ENCODE measurements at places on chromosomes 5 and 9.

DNA sequence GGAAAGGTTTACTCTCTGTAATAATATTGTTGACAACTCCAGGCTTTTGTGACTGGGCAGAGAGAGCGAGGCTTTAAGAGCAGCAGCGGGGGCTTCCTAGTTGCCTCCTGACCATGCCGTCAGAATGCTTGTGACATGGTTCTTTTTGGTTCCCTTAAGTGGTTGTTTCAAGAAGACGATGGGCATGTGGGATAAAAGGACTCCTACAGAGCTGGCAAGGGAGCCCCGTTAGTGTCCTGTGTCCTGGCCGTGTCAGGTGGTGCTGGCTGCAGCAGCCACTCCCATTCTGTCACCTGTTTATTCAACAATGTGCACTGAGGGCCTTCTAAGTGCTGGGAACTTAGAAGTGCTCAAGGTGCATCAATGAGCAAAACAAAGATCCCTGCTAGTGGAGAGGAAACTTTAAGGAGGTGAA, 19.7 kb downstream of the LCP2 start:
- peak; percentile 24 for DNase-seq

DNA sequence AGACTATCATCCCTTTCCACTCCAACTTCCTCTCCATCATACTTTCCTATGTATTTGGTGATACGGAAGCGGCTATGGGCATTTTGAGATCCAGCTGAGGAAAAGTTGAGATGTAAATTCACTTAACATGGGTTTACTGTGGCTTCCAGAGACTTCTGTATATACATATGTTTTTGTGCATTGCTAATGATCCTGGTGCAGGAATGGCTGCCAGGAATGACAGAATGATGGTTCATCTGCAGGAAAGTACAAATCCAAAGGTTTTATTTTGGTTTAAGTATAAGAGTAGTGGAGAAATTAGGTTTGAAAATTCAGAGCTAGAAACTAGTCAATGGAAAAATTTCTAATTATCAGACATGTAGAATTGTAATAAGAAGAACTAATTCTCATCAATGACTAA, 95.0 kb upstream of the PAM start:
- no peak for DNase-seq

GRCh38 chr5:159452480-159453167, 122.3 kb upstream of the IL12B start:
- no peak for DNase-seq

DNA sequence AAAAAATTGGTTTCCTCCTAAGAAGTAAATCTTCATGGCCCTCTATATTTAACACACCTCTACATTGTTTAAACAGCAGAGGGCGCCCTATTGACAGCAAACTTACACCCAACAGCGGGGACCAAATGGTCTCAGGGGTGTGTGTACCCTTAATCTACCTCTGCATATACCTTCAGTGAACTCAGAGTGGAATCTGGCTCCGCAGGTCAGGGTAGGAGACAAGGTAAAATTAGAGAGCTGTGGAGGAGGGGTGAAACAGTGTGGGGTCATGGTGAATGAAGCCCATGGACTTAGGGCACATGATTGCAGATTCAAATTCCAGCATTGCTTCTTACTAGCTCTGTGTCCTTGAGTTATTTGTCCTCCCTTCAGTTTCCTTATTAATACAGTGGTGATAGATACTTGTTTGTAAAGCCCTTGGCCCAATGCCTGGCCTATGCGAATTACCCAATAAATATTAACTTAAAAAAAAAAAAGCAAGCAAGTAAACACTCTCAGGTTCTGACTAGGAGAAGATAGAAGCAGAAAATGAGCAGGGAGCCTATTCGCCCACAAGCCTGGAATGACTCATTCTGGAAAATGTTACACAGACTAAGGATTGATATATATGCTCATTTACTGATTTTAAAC, 122.9 kb downstream of the CAVIN4 start:
- no peak for DNase-seq

GRCh38 chr5:137310051-137310730, 188.9 kb downstream of the SPOCK1 start:
- DNase-seq = no peak

- DNase-seq = peak; percentile 66
Measured at GRCh38 chr9:137128862-137129455, 10.0 kb upstream of the GRIN1 start.

DNA sequence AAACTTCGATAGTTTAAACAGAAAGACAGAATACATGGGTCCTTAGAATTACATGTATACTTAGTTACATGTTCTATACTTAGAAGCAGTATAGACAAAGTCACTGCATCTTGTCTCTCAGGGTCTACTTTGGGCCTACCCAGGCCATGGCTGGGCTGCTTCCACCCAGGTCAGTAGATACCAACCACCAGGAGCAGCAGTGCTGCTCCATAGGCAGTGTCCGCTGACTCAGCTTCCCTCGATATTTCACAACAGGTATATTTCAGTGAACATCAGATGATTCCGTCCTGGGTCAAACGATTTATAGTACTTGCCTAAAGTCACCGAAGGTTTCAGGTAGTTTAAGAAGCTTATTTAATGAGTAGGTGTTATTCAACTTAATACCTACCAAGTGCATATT, 18.0 kb downstream of the IARS1 start:
- DNase-seq = no peak

GRCh38 chr5:1512541-1513291, 11.0 kb downstream of the LPCAT1 start:
- DNase-seq = peak; percentile 14

GRCh38 chr5:102664616-102665335, 90.3 kb upstream of the PAM start:
- no peak for DNase-seq

GRCh38 chr5:10400411-10400810, 41.3 kb upstream of the ROPN1L start:
- no peak for DNase-seq

DNA sequence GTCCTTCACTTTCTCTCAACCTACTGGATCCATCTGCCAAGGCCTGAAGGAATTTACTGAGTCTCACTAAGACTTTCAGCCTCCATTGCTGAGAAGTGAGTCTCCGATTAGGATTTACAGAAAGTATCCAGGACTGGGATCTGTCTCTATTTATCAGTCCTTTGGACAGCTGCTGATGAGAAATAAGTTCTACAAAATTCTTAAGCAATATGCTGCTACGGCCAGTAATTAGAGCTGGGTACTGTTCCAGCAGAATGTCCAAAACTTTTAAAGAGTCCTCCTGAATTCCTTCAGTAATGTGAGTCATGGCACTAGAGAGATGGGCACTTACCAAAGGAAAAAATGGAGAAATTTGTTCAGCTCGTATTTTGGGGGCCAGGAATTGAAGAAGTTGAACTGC, 5.9 kb downstream of the TEX10 start:
- no peak for DNase-seq

GRCh38 chr5:177591690-177592009, 353 bp upstream of the TMED9 start:
- DNase-seq = no peak

GRCh38 chr5:177189416-177189815, 55.8 kb downstream of the NSD1 start:
- no peak for DNase-seq

- peak; percentile 67 for DNase-seq
Measured at GRCh38 chr5:88659529-88660263, 223.3 kb downstream of the MEF2C start.

DNA sequence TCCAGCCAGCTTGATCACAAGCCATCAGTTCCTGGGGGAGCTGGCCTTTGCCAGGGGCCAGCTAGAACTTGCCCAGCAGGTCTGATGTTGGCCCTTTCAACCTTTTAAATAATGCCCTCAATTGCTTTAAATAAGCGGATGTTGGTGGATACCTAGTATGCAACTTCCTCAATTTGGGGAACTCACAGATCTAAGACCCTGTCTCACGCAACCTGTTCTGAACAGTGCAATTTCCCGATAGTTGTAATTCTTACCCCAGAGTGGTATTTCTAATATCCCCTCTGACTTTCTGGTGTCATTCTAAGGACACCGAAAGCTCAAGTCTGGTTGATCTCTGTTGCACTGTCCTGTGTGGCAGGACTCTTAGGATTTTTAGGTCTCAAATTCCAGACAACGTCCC, 23.1 kb downstream of the GALNT12 start:
- DNase-seq = no peak

DNA sequence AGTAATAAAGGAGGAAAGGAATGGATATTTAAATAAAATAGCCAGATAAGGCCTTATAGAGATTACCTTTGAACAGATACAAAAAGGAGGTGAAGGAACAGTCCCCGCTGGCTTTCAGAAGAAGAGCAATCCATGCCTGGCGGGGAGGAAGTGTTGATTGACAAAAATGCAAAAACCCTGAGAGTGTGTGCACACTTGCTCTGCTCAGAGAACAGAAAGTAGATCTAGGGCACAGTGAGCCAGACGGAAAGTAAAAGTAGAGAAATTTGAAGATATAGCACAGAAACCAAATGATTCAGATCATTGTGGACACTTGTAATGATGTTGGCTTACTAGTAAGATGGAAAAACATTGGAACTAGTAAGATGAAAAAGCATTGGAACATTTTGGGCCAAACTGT, 720.6 kb downstream of the PTPRD start:
- no peak for DNase-seq

GRCh38 chr5:110414360-110414759, 312.1 kb downstream of the TMEM232 start:
- DNase-seq = no peak

GRCh38 chr5:150489360-150490295, 18.3 kb upstream of the NDST1 start:
- peak; percentile 80 for DNase-seq

DNA sequence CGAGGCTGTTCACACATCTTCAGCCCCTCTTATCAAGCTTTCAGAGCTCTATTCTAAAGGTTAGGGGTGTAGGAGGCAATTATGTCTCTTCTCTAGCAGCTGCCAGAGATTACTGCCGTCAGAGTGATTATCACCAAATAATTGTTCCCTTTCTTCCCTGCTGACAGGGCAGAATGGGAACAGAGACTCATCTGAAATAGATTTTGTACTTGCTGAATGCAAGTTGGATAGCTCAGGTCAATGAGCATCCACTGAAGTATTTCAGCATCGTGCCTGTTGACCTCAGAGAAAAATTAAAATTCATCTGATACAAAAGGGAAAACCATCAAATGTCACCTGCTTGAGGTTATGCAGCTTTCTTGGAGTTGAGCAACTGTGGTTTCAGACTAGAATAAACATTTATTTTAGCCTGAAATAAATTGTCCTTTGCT, 213.7 kb upstream of the MAP3K1 start:
- DNase-seq = no peak

DNA sequence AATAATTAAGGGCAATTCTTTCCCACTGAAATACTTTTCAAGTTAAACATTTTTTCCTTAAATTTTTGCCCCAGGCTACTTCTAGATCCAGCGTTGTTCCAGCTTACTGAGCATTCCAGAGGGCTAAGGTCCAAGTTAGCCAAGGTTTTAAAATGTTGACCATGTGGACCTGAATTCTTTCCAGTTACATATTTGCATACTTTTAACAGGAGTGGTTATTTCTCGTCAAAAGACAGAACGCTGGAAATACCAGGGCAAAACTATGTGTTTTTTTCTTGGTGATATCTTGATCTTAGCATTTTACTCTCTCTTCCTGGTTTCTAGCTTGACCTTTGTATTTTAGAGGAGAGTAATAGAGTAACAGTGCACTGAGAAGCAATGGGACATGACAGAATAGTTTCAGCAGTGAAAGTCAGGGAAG, 32.8 kb downstream of the TMC1 start:
- DNase-seq = no peak

- DNase-seq = no peak
Measured at GRCh38 chr5:168831383-168831782, 252.2 kb upstream of the PANK3 start.

- DNase-seq = no peak
Measured at GRCh38 chr9:89284076-89284475, 26.9 kb upstream of the CKS2 start.

DNA sequence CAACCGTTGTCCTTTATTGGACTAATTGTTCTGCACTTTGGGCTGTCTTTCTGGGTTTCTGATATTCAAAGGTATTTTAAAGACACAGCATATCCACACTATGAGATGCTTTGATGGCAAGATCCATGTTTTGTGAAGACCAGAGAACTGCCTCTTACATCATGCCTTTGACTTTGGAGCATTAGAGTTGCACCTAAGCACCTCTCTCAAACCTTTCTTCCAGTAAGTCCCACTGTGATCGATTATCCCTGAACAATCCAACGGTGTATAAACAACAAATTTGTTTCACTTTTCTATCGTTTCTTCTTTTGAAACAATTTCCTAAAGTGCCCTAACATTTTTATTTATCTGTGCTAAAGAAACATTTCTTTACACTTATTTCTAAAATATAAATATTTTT, 144.4 kb downstream of the KCTD16 start:
- no peak for DNase-seq

DNA sequence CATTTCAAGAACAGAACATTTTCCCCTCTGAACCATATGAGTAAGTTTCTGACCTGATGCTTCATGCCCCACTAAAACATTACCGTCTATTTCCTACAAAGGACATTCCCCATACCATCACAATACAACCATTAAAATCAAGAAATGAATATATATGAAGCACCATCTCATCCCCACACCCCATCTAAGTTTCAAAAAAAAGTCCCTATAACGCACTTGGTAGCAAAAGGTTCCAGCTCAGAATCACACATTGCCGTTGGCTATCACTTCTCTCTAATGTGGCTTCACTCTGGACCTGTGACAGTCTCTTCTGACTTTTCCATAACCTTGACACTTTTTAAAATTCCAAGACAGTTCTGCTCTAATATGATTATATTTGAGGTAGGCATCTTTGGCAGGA, 5.9 kb downstream of the EMB start:
- DNase-seq = no peak

GRCh38 chr5:159883522-159883950, 32.7 kb upstream of the ADRA1B start:
- DNase-seq = no peak

- DNase-seq = peak; percentile 94
Measured at GRCh38 chr5:150398722-150399523, 13.8 kb downstream of the CD74 start.

- DNase-seq = no peak
Measured at GRCh38 chr5:16776611-16777251, 159.4 kb downstream of the MYO10 start.

- no peak for DNase-seq
Measured at GRCh38 chr5:435961-436640, 6.9 kb upstream of the EXOC3 start.

- DNase-seq = no peak
Measured at GRCh38 chr5:94249430-94249829, 369.0 kb downstream of the KIAA0825 start.

DNA sequence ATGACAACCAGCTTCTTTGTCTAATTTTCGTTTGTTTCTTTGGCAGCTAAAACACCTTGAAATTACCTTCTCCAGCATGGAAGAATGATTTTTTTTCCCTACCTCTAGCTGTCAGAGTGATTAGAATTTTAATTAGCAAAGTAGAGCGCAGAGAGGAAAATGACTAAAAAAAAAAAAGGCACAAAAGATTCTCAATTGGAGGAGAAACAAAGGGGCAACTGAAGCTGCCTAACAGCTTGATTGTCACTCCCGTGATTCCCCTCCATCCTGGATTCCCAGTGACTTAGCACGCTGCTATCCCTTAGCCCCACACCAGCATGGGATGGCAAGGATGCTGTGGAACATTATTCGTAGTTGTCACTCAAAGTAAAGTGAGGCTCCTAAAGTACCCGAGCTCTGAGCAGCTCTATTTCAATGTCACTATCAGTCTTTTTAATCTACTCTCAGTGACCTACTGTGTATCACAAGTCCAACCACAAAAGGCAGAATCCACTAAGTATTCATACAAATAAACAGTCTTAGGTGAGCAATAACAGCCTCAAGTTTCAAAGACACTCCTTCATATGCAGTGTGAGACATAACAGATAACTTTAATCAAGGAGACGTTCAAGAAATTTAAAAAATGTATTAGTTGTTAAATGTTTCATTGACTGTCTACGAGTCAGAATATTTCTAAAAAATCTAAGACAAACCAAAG, 710.0 kb upstream of the GRAMD2B start:
- DNase-seq = no peak

GRCh38 chr9:70069704-70070103, 26.1 kb downstream of the MAMDC2 start:
- DNase-seq = no peak
